ENCODE measurements at places on chromosomes 16 and 17.

- DNase-seq, result no peak
Observed at GRCh38 chr17:40559564-40559916, 5.7 kb downstream of the CCR7 start.

GRCh38 chr17:54439816-54440215 is 460.8 kb upstream of the TOM1L1 start:
- no peak for DNase-seq

DNA sequence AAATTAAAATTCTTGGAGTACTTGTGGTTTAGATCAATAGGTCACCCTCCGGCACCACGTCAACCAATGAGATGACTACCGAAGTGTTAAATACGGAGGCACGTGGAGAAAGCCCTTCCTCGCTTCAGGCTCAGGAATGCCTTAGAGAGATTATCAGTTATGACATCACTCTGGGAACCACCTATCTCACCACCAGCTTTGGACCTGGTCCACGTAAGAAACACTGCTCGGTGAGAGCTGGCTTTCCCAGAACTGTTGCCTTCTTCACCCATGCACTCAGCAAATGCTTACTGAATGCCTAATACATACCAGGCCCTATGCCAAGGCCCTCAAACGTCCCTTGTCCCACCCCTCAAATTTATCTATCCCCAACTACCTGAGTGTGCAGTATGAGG is 71.3 kb downstream of the SMG6 start:
- no peak for DNase-seq

GRCh38 chr17:82018989-82019689 is 3.5 kb downstream of the CENPX start:
- no peak for DNase-seq

Measured in NCI-H1105 (cell line).